ENCODE measurements at places on chromosomes 5 and 9.

GRCh38 chr5:175469916-175470315 is 8.4 kb upstream of the SFXN1 start:
- DNase-seq = no peak

- DNase-seq = no peak
Observed at GRCh38 chr5:81558188-81558587, 164.3 kb upstream of the ACOT12 start.

DNA sequence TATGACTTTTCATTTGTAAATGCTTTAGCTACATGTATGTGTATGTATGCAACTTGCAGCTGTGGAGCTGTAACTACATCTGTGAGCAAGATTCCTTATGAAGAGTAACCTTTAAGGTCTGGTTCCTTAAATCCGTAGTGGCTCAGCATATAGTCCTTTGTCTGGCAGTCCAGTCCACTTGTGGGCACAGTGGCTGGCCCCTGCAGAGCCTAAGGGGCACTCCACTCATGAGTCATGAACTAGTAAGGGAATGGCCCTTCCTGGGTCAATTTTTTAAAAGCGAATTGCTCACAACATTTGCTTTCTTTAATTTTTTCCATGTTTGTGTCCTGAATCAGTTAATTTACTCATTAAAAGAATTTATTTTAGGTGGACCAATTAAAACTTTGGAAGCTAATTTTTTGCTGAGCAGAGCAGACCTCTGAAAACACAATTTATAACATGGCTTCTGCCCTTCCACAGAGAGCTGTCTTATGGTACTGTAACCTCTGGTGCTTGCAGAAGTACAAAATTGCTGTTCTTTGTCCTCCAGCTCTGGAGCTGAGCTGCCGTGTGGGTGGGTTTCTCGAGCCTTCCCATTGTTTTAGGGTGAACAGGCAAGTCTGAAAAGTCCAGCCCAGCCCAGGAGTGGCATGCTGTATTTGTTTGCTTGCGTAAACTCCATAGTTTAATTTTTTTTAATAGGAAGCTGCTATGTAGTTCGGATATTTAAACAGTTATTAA is 110.1 kb downstream of the MVB12B start:
- DNase-seq = no peak

DNA sequence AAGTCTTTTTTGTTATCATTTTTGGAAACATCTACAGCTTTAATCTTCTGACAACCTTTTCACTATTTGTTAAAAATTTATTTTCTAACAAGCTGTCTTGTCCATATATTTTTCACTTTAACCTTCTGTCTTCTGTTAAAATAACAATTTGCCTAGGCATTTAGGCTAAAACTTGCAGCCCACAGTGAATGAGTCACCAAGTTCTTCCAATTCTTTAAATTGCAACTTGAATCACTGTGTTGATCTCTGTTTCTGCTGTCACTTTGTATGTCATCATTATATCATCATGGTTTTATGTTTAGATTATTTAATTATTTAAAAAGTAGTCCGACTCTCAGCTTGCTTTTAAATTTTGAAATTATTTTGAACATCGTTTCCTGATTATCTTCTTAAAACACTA is 473.8 kb upstream of the PTPRD start:
- no peak for DNase-seq

- no peak for DNase-seq
Observed at GRCh38 chr5:96064877-96065276, 103.2 kb upstream of the ELL2 start.

GRCh38 chr9:97866848-97867247 is 13.8 kb downstream of the FOXE1 start:
- no peak for DNase-seq

DNA sequence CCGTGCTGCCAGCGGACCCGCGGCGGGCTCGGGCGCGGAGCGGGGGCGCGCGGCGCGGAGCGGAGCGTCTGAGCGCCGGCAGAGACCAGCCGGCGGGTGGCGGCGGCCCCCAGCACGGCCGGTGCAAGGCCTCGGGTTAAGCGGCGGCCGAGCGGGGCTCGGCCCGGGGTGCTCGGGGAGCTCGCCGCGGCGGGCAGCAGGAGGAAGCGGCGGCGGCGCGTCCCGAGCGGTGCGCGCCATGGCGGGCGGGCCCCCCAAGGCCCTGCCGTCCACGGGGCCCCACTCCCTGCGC is 150 bp downstream of the SNX30 start:
- DNase-seq = no peak

GRCh38 chr5:108461628-108462367 is 79.9 kb upstream of the FBXL17 start:
- DNase-seq = no peak

DNA sequence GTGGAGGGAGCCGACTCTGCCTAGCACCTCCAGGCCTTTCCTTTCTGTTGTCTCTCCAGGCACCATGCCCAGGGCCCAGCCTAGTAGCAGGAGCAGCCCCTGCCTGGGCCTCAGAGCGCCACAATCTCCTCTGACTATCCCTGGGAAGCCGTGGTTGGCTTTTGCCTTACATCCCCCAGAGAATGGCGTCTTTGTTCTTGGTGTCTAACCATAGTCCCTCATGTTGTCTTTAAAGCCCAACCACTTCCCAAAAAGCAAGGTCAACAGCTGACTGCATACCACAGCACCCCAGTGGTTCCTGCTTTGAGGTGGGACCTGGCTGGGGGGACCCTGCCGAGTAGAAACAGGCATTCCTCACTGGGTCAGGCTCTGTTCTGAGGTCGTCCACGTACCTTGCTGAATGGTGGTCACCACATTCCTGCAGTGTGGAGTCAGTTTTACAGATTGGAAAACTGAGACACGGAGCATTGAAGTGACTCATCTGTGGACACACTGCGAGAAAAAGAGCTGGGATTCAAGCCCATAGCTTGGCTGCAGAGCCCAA is 13.7 kb upstream of the CERCAM start:
- DNase-seq = no peak

GRCh38 chr5:61460471-61460870 is 128.4 kb downstream of the ZSWIM6 start:
- no peak for DNase-seq

GRCh38 chr9:103680581-103680980 is 413.5 kb upstream of the SMC2 start:
- no peak for DNase-seq

DNA sequence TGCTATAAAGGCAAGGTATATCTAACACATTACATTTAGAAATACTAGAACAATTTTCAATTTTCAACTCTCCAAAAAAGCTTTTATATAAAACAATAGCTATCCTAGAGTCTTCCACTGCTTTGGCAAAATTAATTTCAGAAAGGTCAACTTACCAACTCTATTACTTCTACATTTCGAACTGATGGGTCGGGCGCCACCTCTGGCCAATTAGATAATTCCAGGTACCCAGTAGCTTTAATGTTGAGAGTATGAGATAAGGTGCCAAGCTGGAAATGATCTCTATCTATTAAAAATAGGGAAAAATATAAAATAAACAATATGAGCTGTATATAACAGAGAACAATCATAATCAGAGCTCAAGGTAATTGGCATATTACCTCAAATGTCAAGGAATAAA is 166.6 kb downstream of the AP3B1 start:
- no peak for DNase-seq

Data from CD4-positive, alpha-beta T cell treated with Interleukin-15 for 1 hour (primary cell).